IPS-NIHi11 (cell line): ENCODE measurements at places on chromosomes 5 and 9.

GRCh38 chr5:96256795-96257470 lies 176.1 kb downstream of the PCSK1 start:
- no peak for DNase-seq

DNA sequence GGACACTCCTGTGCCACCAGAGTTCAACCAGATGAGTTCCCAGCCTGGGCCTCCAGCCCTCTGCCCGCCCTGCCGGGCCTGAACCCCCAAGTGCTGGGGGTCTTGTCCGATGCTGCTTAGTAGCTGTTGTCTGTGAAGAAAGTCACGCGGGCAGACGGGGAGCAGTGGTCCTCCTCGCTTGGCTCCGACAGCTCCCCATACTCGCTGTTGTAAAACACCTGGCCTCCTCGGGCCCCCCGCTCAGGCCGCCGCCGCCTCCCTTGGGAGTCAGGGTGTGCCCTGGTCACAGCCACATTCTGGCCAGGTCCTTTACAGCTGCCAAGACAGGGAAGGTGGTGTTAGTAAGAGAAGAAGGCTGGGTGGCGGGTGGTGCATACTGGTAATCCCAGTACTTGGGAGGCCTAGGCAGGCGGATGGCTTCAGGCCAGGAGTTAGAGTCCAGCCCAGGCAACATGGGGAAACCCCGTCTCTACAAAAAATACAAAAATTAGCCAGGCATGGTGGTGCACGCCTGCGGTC lies 11.8 kb upstream of the SCGB3A1 start:
- no peak for DNase-seq

- no peak for DNase-seq
Measured at GRCh38 chr5:129135633-129136032, 41.1 kb downstream of the ISOC1 start.

- DNase-seq: no peak
Measured at GRCh38 chr9:81827616-81828296, 100.5 kb upstream of the SPATA31D4 start.

DNA sequence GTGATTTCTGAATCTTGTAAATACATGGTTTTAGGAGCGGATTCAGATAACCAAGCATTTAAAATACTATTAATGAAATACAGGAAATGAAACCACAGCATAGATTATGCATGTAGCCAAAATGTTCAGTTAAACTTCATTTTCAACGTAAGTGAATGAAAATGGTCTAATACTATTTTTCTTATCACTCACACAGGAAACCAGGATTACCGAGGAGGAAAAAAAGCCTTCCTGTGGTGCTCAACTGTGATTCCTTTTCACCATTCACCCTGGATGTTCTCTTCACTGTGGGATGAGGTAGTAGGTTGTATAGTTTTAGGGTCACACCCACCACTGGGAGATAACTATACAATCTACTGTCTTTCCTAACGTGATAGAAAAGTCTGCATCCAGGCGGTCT lies 83.4 kb upstream of the ZNF169 start:
- no peak for DNase-seq

DNA sequence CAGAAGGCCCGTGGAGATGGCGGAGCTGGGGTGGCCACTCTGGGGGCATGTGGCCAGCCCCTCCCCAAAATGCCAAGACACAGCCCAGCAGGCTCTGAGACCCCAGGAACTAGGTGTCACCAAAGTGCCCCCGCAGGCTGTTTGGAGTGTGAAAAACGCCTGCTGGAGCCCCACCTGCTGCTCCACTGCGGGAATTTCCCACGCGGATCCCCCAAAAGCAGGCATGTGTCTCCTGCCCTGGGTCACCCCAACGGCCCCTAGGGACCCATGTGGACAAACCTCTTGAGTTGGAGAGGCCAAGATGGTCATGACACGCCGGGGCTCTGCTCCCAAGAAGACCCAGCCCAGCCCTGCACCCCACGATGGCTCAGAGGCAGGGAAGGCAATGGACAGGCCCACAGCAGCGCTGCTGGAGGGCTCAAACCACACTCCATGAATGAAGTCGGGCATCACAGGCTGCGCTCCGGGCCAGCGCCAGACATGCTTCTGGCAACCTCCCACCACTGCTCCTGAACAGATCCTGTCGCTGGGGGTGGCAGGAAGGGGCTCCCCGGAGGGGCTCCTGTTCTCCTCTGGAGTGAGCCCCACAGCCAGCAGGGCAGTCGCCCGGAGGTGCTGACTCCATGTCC lies 15.3 kb downstream of the NOTCH1 start:
- DNase-seq: no peak

GRCh38 chr9:89631384-89631783 lies 26.6 kb downstream of the GADD45G start:
- DNase-seq: no peak

- no peak for DNase-seq
Measured at GRCh38 chr5:68822796-68823195, 271.0 kb upstream of the SLC30A5 start.

- no peak for DNase-seq
Measured at GRCh38 chr5:14321936-14322335, 178.8 kb downstream of the TRIO start.

DNA sequence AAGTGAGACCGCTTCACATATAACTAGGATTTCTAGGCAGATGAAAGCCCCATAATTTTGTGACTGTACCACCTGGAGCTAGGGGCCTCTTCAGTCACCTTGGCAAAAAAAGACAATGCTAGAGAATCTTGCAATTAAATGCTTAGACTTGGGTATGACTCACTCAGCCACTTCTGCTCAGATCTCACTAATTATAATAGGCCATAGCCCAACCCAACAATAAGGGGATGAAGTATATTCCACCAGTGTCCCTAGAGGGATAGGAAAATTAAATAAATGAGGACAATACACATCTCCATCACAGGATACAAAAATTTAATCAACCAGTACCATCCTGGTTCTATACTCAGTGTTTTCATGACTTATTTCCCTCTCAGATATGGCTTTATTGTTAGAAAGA lies 1079.9 kb upstream of the C9orf72 start:
- no peak for DNase-seq

DNA sequence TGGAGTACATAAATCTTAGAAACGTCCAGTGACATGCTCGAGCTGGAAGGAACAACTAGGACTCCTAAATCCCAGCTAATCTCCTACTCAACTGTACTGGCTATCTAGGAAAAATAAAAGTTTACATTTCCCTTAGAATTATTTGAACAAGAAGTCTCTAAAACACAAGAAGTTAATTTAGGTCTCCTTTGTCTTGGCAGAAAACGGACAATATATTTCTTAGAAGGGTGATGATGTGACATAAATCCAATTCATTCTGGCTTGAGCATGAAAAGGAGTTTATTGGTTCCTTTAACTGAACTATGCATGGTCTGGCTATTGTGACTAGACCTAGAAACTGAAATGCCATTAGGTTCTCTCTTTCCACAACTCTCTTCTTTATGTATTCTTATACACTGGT lies 1242.2 kb upstream of the DMAC1 start:
- DNase-seq: no peak

GRCh38 chr5:157295247-157295646 lies 29.3 kb downstream of the CYFIP2 start:
- no peak for DNase-seq

GRCh38 chr9:106755736-106756135 lies 107.2 kb upstream of the ZNF462 start:
- DNase-seq: no peak

DNA sequence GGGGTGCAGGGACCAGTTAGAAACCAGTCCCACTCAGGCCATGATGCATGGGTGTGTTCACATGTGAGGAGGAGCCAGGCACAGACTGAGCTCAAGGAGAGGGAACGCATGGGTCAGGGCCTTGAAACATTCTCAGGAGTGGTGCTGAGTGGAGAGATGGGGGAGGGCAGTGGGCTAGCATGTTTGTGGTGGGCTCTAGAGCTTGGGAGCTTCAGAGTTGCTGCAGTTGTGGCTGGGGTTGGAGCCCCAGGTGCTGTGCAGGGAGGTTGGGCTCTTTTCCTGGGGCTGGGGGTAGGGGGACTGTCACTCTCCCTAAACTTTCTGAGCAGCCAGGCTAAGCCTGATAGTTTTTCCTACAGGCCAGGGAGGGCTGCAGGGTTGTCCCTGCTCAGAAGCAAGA lies 95.4 kb downstream of the DAB2IP start:
- DNase-seq: no peak

DNA sequence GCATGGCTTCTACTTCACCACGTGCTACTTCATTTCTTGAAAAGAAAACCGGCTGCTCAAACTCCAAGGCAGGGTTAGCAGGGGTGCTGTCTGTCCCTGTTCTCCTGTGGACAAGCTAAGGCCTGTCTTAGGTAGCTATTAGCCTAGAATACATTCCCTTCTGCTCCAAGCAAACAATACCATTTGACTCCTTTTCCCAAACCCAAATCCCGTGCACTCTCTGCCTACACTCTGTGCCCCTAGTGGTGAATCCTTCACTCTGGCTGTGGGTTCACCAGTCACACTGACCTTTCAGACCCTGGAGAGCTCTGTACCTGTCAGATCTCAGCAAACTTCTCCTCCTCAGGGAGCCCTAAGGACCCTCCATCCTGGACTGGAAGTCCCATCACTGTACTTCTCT lies 211.6 kb downstream of the SLIT3 start:
- no peak for DNase-seq

GRCh38 chr9:123456011-123456410 lies 100.0 kb downstream of the CRB2 start:
- DNase-seq: no peak

GRCh38 chr5:77170196-77170890 lies 40.1 kb upstream of the PDE8B start:
- no peak for DNase-seq

DNA sequence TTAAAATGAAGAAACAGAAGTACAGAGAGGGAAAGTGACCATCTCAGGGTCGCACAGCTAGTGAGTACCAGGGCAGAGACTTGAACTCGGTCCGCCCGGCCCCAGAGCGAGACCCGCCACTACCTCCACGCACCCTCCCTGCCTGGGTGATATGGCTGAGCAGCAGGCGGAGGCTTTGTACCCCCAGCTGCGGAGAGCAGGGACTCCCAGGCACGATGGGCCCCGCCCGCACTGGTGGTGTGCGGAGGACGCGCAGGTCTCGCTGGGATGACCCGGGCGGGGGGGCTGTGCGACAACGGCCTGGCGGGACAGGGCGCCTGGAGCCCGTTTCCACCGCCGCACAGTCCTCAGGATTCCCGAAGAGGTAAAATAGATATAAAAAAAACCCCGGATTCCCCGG lies 64.7 kb upstream of the LARP1 start:
- DNase-seq: no peak

- peak; percentile 59 for DNase-seq
Measured at GRCh38 chr5:147452165-147452811, 57.6 kb downstream of the DPYSL3 start.

GRCh38 chr5:163504079-163504931 lies 1.1 kb upstream of the MAT2B start:
- DNase-seq: peak; percentile 20

- DNase-seq: no peak
Measured at GRCh38 chr5:134124289-134125038, 10.0 kb downstream of the TCF7 start.

DNA sequence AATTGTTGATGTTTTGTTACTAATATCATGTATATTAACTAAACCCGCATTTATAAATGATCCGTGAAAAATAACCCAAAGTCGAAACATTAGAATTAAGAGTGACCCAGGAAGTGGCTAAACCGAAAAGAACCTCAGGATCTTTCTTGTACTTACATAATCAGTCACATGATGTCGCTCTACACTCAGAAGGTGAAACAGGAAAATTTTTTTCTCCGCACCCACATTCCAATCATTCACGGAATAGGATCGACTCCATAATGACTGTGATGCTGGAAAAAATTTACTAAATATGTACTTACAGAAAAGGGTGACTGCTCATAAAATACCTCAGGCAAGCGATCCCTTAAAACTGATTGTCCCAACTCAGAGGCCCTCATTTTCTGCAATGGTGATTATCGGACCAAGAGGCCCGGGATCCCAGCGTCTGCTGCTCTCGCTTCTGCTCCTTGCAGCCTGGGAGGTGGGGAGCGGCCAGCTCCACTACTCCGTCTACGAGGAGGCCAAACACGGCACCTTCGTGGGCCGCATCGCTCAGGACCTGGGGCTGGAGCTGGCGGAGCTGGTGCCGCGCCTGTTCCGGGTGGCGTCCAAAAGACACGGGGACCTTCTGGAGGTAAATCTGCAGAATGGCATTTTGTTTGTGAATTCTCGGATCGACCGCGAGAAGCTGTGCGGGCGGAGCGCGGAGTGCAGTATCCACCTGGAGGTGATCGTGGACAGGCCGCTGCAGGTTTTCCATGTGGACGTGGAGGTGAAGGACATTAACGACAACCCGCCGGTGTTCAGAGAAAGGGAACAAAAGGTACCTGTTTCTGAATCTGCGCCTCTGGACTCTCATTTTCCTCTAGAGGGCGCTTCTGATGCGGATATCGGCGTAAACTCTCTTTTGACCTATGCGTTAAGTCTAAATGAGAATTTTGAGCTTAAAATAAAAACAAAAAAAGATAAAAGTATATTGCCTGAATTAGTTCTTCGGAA lies at the start of gene PCDHA12:
Gene PCDHA12 (plus strand): TSS at position 224 of the 981 bp plus-strand sequence. CDS start 165 bp downstream, at position 389.
- DNase-seq: peak; percentile 58

DNA sequence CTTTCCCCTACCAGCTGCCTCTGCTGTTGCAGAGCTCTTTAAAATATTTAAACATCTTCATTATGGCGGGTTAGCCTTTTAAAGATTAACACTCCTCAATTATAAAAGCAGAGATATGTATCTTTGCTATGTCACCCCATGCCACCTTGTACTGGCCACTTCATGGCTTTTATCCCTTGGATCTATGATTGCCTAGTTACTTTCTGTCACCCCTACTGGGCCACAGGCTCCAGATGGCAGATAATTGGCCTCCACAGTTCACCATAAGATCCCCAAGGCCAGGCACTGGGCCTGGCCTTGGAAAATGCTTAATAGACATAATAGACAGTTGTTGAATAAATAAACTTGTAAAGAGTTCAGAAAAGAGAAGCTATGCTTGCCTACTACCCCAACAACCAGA lies 142.0 kb upstream of the SHB start:
- no peak for DNase-seq

DNA sequence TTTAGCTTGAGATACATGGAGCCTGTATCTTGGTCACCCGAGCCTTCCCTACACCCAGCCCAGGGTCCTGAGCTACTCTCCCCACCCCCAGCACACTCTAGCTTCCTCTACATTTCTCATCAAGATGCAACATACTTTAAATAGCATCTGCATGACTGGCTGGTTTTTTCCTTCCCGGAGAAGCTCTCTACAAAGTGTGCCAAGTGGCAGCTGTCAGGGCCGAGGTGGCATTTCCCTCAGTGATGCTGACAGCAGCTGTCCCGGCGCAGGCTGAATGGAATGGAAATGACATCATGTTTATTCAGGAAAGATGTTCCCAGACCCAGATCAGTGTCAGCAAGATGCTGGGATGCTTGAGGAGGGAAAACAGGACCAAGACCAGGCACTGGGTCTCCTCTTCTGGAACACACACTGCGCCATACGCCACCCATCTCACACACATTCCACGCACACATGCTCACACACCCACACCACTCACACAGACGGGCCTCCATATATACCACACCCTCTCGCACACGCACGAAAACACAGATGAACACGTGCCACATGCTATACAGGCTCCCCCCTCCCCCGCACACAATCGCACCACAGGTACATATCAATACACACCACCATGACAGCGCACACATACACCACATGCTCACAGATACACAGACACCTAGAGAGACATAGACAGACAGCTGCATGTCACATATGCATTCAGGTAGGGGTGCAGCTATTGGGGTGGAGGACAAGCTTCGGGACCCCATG lies 67.8 kb downstream of the LHX2 start:
- DNase-seq: no peak

GRCh38 chr5:66881480-66882161 lies 285.4 kb downstream of the MAST4 start:
- DNase-seq: no peak
